Lower lobe of right lung (tissue), 2 donors: ENCODE measurements at places on chromosomes 3 and 15. TPM values are rescaled to one million over a fixed set of nuclear protein-coding genes. Genes with fewer than 3 reads are reported as not detected.

GRCh38 chr15:57422113-57422754 is 45.9 kb downstream of the CGNL1 start:
- no peak overlapping the region for H3K4me3 ChIP-seq
- no peaks in the 10 kb centered on the region for H3K27me3 ChIP-seq
- no peak for DNase-seq
- H3K4me1 ChIP-seq = peaks cover 13% of the 10 kb centered on the region

- no peaks in the 10 kb centered on the region for H3K36me3 ChIP-seq
- H3K27ac ChIP-seq = no peak overlapping the region
- no peak for DNase-seq
- no peaks in the 10 kb centered on the region for H3K27me3 ChIP-seq
These were observed 17.6 kb downstream of the CHDH start for GRCh38 chr3:53828581-53828980.

- no peak overlapping the region for H3K27ac ChIP-seq
- peaks cover 9% of the 10 kb centered on the region for H3K4me1 ChIP-seq
- H3K4me3 ChIP-seq = no peak overlapping the region
These were observed 44.0 kb downstream of the ANAPC13 start for GRCh38 chr3:134441821-134442220.

- DNase-seq = peak; percentile 62
- H3K36me3 ChIP-seq = no peaks in the 10 kb centered on the region
- no peaks in the 10 kb centered on the region for H3K27me3 ChIP-seq
- peaks cover 38% of the 10 kb centered on the region for H3K4me1 ChIP-seq
These were observed 738 bp downstream of the ACAP2 start for GRCh38 chr3:195441992-195442572.

- peaks cover 3% of the 10 kb centered on the region for H3K4me1 ChIP-seq
- H3K36me3 ChIP-seq = peaks cover 3% of the 10 kb centered on the region
- H3K4me3 ChIP-seq = no peak overlapping the region
- no peak overlapping the region for H3K27ac ChIP-seq
- no peak for DNase-seq
- no peaks in the 10 kb centered on the region for H3K27me3 ChIP-seq
These were observed 90.6 kb downstream of the IQSEC1 start for GRCh38 chr3:12982619-12983101.

- DNase-seq = no peak
- no peak overlapping the region for H3K4me3 ChIP-seq
- no peaks in the 10 kb centered on the region for H3K36me3 ChIP-seq
- no peaks in the 10 kb centered on the region for H3K27me3 ChIP-seq
- H3K27ac ChIP-seq = no peak overlapping the region
These were observed 20.4 kb downstream of the GOLM2 start for GRCh38 chr15:44308889-44309288.

DNA sequence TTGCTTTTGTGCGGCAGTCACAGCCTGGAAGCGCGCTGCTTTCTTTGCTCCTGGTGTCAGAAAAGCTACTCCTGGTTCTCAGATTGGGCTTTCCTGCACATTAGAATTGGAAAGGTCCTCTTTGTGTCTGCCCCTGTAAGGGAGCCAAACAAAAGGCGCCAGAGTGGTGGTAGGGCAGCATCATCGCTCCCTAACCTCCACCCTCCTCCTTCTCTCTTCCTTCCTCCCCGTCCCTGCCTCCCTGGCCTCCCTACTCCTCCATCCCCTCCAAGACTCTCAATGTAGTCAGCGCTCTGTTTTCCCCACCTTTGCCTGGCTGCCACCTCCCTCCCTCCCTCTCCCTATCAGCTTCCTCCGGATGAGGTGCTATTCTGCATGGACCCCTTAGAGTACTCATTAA is 65.3 kb downstream of the SH3GL3 start:
- no peak for DNase-seq
- H3K27me3 ChIP-seq = no peaks in the 10 kb centered on the region
- no peaks in the 10 kb centered on the region for H3K36me3 ChIP-seq
- H3K27ac ChIP-seq = no peak overlapping the region
- no peaks in the 10 kb centered on the region for H3K4me1 ChIP-seq

DNA sequence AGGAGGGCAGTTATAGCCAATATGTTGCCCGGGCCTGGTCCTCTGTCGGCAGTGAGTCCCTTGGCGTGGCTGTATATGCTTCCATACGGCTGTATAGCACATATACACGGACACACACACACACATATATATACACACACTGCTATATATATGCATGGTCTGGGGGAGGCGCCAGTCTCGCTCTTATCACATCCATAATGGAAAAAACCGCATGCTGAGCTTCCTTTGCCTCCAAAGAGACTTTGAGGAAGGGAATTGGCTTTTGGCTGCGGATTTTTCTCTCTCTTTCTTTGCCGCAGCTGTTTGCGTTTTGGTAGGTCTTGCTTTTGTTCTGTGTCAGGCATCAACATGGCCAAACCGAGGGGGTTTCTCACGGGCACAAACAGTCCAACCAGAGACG is 11.3 kb upstream of the TMEM115 start:
- no peaks in the 10 kb centered on the region for H3K27me3 ChIP-seq
- H3K36me3 ChIP-seq = peaks cover 11% of the 10 kb centered on the region
- H3K4me1 ChIP-seq = peaks cover 2% of the 10 kb centered on the region
- DNase-seq = no peak
- H3K4me3 ChIP-seq = no peak overlapping the region

DNA sequence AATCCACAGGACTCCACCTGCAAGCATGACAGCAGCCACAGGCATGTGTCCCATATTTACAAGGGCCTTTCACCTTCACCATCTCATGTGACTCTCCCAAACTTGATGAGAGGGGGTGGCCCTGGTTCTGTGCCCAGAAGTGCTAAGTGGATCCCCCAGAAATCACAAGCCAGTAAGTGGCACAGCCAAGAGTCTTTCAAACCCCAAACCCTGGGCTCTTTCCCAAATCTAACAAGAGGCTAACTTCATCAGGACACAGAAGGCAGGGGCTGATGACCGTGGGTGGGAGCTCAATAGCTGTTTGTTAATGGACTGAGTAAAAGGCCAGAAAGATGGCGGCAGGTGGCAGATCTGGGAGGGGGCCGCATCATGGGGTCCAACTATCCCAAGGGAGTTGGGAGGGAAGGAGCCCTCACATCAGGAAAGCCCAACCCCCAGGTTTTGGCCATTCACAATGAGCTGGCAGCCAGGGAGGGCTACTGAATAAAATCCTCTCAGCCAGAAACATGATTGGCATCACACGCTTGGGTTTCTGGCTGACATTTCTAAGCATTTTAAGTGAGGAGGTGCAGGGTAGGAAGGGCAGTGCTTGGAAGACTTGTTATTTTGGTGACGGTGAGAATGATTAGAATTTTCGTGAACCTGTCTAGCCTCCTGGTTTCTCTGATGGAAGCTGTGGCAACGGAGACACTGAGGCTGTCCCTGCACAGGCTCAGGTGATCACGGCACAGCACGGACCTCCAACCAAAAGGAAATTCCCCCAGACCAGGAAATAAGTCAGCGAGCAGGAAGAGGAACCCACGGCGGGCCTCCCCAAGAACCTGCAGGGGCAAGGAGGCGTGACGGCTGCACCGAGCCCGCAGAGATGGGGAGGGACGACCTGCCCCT is 109.3 kb downstream of the OXNAD1 start:
- H3K4me3 ChIP-seq = no peak overlapping the region
- no peak overlapping the region for H3K27ac ChIP-seq
- DNase-seq = no peak
- H3K27me3 ChIP-seq = no peaks in the 10 kb centered on the region
- peaks cover 29% of the 10 kb centered on the region for H3K36me3 ChIP-seq

DNA sequence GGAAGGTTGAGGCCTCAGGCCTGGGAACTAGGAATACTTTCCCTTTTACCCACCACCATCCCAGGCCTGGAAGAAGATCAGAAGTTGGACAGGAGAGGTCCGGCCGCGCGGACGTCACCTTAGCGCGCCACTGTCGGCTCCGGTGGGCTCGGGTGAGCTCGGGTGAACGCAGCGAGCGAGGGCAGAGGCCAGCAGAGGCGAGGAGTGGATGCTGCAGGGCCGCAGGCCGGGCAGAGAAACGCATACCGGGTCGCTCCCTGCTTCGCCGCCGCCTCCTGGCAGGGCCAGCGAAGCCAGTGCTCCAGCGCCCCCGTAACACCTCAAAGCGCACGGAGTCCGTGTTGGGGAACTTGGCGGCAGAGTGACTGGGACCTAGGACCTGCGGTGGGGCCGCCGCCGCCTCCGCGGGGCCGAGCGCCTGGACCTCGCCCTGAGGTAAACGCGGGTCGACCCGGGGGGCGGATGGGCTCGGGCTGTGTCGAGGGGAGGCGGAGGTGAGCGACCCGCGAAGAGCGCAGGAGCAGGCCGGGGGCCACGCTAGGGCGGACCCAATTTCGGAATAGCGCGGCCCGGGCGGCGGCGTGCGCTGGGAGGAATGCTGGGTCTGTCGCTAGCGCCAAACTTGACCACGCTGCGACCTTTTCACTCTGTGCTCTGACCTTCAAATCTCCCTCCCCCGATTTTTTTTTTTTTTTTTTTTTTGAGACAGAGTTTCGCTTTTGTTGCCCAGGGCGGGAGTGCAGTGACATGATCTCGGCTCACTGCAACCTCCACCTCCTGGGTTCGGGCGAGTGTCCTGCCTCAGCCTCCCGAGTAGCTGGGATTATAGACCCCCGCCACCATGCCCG is 1.6 kb downstream of the CYP11A1 start:
- H3K27ac ChIP-seq = peak overlapping the region; percentile 60
- peak overlapping the region; percentile 63 for H3K4me3 ChIP-seq
- H3K36me3 ChIP-seq = no peaks in the 10 kb centered on the region
- DNase-seq = peak; percentile 58

DNA sequence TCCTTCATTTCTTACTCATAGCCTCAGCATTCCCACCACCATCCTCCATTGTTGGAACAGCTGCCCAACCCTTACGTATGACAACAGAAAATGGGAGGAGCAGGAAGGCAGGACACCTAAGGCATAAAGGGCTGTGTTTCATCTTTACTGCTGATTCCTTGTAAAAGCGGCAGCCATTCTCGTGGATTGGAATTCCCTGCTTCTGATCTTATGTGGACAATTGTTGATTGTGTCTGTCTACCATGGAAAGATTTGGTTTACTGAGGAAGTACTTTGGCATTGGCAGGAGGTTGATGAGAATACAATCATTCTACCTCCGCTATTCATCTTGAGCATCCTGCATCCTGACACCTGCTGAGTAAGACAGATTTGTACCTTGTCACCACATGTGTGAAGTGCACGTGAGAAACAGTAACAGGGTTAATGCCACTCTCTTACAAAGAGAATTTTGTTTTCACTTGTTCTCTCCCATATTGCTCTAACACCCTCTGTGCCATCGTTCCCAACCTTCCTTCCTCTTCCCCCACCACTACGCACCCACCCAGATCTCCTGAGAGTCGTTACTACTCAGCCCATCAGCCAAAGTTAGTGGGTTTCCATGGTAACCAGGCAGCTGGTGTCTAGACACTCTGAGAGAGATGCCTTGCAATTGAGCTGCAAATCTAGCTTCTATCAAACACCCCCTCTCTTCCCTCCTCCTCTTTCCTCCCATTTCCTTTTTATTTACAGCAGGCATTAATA is 75.7 kb downstream of the GAP43 start:
- H3K27me3 ChIP-seq = no peaks in the 10 kb centered on the region
- no peak for DNase-seq
- no peak overlapping the region for H3K27ac ChIP-seq
- no peaks in the 10 kb centered on the region for H3K36me3 ChIP-seq
- H3K4me1 ChIP-seq = no peaks in the 10 kb centered on the region

DNA sequence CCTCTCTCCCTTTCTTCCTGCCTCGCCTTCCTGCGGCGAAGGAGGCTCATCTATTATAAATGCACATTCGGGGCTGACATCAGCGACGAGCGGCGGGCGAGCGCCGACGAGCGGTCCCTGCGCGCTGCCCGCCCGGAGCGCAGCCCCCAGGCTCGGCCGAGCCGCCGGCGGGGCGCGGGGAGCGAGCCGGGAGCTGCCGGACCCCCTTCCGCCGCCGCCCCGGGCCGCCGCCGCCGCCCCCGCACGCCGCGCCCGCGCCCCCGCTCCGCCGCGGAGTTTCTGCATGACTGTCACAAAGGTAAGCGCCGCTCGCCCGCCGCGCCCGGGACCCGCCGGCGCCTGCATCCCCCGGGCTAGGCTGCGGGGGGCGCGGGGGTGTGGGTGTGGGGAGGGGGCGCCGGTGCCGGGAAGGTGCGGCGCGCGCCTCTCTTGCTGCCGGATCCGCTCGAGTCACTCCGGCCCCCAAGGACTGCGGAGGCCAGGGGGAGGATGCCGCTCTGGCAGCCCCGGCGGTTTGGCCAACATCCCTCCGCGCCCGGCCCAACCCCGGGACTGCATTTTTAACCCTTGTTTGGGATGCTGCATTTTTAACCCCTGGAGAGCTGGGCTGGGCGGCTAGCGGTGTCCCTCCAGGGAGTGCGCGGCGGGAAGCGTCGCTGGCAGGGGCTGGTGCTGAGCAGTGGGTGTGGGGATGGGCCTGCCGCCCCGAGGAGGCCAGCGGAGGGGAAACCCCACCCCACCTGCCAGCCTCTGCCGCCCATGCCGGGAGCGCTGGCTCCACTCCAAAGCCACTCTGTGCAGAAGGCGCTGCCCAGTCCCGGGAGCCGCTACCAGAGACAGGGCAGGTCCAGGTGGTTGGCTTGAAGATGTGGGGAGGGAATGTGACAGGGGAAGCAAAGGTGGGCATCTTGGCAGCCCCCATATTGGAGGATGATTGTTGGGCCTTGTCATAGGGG is at the start of gene CORO2B:
Gene CORO2B, plus strand, starts transcription at position 14 of the 956 bp plus-strand sequence. Its CDS starts 270 bp downstream, at position 284.
- DNase-seq = no peak
- H3K4me1 ChIP-seq = peaks cover 19% of the 10 kb centered on the region
- peak within 1 kb of the TSS; percentile 73 for H3K27ac ChIP-seq
- peaks cover 7% of the 10 kb centered on the region for H3K27me3 ChIP-seq
- no peaks in the 10 kb centered on the region for H3K36me3 ChIP-seq

- H3K27me3 ChIP-seq = no peaks in the 10 kb centered on the region
- no peaks in the 10 kb centered on the region for H3K36me3 ChIP-seq
- peak overlapping the region; percentile 82 for H3K4me3 ChIP-seq
- H3K4me1 ChIP-seq = peaks cover 48% of the 10 kb centered on the region
These were observed 533 bp downstream of the RYK start for GRCh38 chr3:134249935-134250716.

DNA sequence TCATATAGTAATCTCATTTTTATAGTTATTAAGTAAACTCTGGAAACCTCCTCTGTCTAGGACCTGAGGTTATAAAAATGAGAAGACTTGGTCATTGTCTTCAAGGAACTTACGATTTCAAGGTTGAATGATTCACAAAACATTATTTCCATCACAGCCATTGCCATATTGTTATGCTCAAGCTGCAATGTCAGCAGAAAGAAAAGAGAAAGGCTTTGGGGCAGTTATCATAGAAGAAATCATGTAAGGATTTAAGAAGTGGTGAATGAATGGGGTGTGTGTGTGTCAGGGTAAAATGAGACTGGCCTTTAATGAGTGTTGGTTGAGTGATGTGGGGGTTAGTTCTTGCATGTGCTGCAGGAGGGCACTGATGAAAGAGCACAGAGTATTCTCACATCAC is 346.8 kb downstream of the SQOR start:
- no peak overlapping the region for H3K4me3 ChIP-seq
- H3K4me1 ChIP-seq = no peaks in the 10 kb centered on the region
- no peaks in the 10 kb centered on the region for H3K36me3 ChIP-seq
- no peak overlapping the region for H3K27ac ChIP-seq
- no peak for DNase-seq
- H3K27me3 ChIP-seq = no peaks in the 10 kb centered on the region

- no peak overlapping the region for H3K27ac ChIP-seq
- no peak overlapping the region for H3K4me3 ChIP-seq
- H3K36me3 ChIP-seq = no peaks in the 10 kb centered on the region
- H3K4me1 ChIP-seq = no peaks in the 10 kb centered on the region
- no peaks in the 10 kb centered on the region for H3K27me3 ChIP-seq
These were observed 533.3 kb downstream of the FGF12 start for GRCh38 chr3:192194085-192194484.

GRCh38 chr15:85137489-85138168 is 156.0 kb downstream of the PDE8A start:
- H3K36me3 ChIP-seq = peaks cover 60% of the 10 kb centered on the region
- H3K4me3 ChIP-seq = no peak overlapping the region
- no peak for DNase-seq
- no peaks in the 10 kb centered on the region for H3K27me3 ChIP-seq
- no peaks in the 10 kb centered on the region for H3K4me1 ChIP-seq

AHSG gene
- total RNA-seq = not detected

CHRNA3 gene
- 1.3 TPM for total RNA-seq

TMC3 gene
- total RNA-seq = not detected

ZBED2 gene
- total RNA-seq = 8.2 TPM
